ENCODE measurements at places on chromosomes 6 and 20. TPM values are rescaled to one million over a fixed set of nuclear protein-coding genes. Genes with fewer than 3 reads are reported as not detected.
A peak's percentile ranks its signal among the peaks of the same experiment; 100 is the strongest.

- no peak overlapping the region for H3K4me3 ChIP-seq
- no peaks in the 10 kb centered on the region for H3K36me3 ChIP-seq
- DNase-seq, result no peak
- no peaks in the 10 kb centered on the region for H3K27me3 ChIP-seq
Observed at GRCh38 chr20:24738058-24738775, 210.9 kb upstream of the CST7 start.

GRCh38 chr6:7125290-7125689 is 17.5 kb downstream of the RREB1 start:
- DNase-seq, result no peak
- no peak overlapping the region for H3K27ac ChIP-seq
- H3K4me3 ChIP-seq, result no peak overlapping the region
- no peaks in the 10 kb centered on the region for H3K27me3 ChIP-seq
- H3K36me3 ChIP-seq, result no peaks in the 10 kb centered on the region

- peaks cover 20% of the 10 kb centered on the region for H3K4me1 ChIP-seq
- H3K27me3 ChIP-seq, result no peaks in the 10 kb centered on the region
- no peak overlapping the region for H3K4me3 ChIP-seq
- H3K27ac ChIP-seq, result no peak overlapping the region
Observed at GRCh38 chr6:53647462-53648094, 18.0 kb downstream of the KLHL31 start.

Gene DACT2
- total RNA-seq, result not detected

- H3K36me3 ChIP-seq, result no peaks in the 10 kb centered on the region
- H3K4me3 ChIP-seq, result no peak overlapping the region
- DNase-seq, result no peak
- no peak overlapping the region for H3K27ac ChIP-seq
- no peaks in the 10 kb centered on the region for H3K27me3 ChIP-seq
Observed at GRCh38 chr20:56769921-56770600, 141.0 kb downstream of the TFAP2C start.

Gene BPIFA1
- total RNA-seq, result not detected

- peak overlapping the region; percentile 53 for H3K27ac ChIP-seq
- no peak for DNase-seq
- no peaks in the 10 kb centered on the region for H3K27me3 ChIP-seq
- no peak overlapping the region for H3K4me3 ChIP-seq
- peaks cover 16% of the 10 kb centered on the region for H3K4me1 ChIP-seq
Observed at GRCh38 chr20:11376420-11376819, 541.3 kb upstream of the BTBD3 start.

DNA sequence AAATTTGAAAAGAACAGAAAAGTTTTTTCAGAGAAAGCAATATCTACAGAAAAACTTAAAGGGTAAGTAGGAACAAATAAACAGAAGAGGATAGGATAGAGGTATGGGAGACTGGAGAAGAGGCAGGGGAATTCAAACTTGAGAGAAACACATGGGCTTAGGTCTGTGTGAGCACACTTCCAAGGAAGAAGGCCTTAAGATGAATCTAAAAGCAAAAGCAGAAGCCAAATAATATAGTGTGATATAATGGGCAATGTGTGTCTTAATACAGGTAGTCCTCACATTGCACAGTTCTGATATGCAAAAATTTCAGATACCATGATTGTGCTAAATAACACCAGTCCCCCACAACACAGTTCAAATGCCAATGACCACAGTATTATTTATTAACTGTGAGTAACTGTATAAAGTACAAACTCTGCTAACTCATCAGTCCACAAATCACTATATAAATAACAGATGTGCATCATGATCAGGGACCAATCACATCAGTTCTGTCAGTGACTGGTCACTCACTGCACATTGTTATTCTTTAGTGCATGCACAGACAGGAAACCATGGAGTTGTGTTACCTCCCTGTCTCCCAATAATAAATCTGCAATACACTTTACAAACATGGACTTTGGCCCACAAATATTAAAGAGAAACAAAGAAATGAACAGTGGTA is 18.6 kb downstream of the SNX14 start:
- H3K36me3 ChIP-seq, result no peaks in the 10 kb centered on the region
- H3K27me3 ChIP-seq, result no peaks in the 10 kb centered on the region
- no peak overlapping the region for H3K4me3 ChIP-seq
- no peak overlapping the region for H3K27ac ChIP-seq
- DNase-seq, result no peak

DNA sequence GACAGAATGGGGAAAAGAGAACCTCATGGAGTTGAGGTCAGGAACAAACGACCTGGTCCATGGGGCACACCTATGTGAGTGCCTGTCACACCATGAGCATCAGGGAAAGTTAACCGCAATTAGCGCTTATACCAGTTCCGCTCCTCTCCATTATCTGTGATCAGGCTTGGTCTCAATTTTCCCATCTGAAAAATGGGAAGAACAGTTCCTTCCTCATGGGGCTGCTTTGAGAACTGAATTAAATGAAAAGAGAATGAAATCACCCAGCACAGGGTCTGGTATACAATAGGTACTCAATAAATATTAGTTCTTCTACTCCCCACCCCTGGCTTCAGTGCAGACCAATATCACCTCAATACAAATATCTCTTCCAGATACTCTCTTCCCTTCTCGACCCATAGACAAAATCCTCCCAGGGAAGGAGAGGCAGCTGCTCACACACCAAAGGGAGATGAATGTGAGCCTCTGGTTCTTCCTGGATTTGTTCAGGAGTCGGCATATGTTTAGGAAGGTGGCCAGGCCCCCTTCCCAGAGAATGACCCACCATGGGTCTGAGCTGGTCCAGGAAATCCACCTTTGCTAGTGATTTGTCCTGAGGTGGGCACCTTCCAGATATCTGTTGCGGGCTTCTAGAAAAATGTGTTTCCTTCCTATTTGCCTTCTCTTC is 2.4 kb upstream of the PTGIS start:
- H3K27me3 ChIP-seq, result no peaks in the 10 kb centered on the region
- no peaks in the 10 kb centered on the region for H3K36me3 ChIP-seq
- no peak overlapping the region for H3K4me3 ChIP-seq
- no peak for DNase-seq

DNA sequence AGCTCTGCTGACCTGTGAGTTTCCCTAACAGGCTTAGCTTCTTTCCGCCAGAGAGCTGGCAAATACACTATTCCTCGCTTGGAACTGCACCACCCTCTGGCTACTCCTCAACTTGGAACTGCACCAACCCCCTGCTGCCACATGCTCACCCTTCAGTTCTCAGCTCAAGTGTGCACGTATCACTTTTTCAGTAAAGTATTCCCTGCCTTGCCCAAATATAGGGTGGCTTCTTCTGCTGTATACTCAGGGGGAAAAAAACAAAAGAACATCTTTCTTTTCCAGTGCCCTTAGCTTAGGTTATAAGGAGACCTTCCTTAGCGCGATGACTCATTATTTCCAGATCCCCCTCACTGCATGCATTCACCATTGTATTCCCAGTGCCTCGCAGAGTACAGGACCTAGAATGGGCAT is 21.2 kb downstream of the GNAS-AS1 start:
- no peak overlapping the region for H3K27ac ChIP-seq
- no peak for DNase-seq
- peaks cover 55% of the 10 kb centered on the region for H3K27me3 ChIP-seq

Gene PDYN
- total RNA-seq, result not detected

DNA sequence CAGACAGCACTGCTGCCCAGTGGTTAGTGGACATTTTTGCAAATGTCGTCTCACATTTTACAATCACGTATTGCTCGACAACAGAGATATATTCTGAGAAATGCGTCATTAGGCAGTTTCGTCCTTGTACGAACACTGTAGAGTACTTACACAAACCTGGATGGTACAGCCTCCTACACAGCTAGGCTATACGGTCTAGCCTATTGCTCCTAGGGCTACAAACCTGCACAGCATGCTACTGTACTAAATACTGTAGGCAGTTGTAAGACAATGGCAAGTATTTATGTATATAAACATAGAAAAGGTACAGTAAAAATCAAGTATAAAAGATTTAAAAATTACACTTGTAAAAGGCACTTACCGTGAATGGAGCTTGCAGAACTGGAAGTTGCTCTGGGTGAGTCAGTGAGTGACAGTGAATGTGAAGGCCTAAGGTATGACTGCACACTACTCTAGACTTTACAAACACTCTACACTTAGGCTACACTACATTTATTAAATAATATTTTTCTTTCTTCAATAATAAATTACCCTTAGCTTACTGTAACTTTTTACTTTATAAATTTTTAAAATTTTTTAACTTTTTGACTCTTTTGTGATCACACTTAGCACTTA is 43.1 kb downstream of the ALDH5A1 start:
- H3K36me3 ChIP-seq, result peaks cover 5% of the 10 kb centered on the region
- H3K27me3 ChIP-seq, result no peaks in the 10 kb centered on the region
- peak; percentile 52 for DNase-seq
- no peak overlapping the region for H3K27ac ChIP-seq

GRCh38 chr6:138378463-138378862 is 758 bp downstream of the SMIM28 start:
- H3K27ac ChIP-seq, result no peak overlapping the region
- DNase-seq, result no peak
- H3K4me3 ChIP-seq, result no peak overlapping the region
- H3K27me3 ChIP-seq, result no peaks in the 10 kb centered on the region
- peaks cover 12% of the 10 kb centered on the region for H3K4me1 ChIP-seq
- H3K36me3 ChIP-seq, result no peaks in the 10 kb centered on the region

Gene CTAGE9
- not detected for total RNA-seq

DNA sequence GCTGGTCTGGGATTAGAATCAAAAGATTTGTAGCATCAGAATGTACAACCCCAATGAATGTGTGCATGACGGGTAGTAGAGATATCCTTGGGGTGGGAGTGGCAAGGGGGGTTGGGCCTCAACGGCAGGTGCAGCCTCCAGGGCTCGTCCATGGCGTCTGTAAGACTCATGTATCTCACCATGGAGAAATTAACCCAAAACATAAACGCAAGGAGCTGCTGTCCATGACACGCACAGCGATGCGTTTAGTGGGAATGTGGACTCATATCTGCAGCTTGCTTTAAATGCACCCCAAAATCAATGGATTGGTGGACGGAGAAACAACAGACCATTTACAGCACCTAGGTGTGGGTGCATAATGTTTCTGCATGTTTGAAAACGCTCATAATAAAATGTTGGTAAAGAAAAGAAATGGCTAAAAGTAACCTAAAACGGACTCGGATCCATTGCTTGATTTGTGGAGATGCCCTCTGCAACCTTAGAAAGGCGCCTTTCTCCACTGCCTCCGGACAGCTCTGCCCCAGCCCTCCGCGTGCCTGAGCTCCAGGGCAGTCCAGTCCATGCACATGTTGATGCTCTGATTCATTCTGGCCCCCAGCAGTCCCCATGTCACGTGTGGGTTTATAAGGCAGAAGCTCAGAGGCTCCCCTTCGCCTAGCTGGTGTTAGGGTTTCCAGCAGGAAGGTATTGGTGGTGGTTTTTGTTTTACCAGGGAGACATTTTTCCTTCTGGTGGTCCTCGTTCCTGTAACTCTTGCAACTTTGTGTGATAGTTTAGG is 24.5 kb downstream of the PYGB start:
- no peak overlapping the region for H3K27ac ChIP-seq
- no peaks in the 10 kb centered on the region for H3K27me3 ChIP-seq
- H3K36me3 ChIP-seq, result peaks cover 23% of the 10 kb centered on the region
- H3K4me3 ChIP-seq, result no peak overlapping the region
- DNase-seq, result no peak

DNA sequence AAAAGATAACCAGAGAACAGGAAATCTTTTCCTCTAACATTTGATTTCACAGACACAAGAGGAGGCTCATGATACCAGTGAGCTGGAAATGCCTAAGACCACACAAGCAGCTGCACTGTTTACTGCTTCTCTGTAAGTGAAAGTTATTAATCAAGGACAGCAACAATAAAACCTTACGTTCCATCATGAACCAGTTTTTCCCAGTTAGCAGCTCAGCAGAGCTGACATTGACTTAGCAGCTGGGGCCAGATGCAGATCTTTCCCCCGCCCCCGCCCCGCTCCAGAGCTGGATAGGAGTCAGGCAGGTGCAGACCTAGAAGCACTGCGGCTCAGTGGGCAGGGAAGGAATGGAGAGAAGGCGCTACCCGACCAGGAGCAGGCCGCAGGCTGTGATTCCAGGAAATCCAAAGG is 275.2 kb downstream of the GMDS start:
- no peak overlapping the region for H3K4me3 ChIP-seq
- no peaks in the 10 kb centered on the region for H3K36me3 ChIP-seq
- H3K4me1 ChIP-seq, result no peaks in the 10 kb centered on the region
- H3K27me3 ChIP-seq, result no peaks in the 10 kb centered on the region
- DNase-seq, result no peak

DNA sequence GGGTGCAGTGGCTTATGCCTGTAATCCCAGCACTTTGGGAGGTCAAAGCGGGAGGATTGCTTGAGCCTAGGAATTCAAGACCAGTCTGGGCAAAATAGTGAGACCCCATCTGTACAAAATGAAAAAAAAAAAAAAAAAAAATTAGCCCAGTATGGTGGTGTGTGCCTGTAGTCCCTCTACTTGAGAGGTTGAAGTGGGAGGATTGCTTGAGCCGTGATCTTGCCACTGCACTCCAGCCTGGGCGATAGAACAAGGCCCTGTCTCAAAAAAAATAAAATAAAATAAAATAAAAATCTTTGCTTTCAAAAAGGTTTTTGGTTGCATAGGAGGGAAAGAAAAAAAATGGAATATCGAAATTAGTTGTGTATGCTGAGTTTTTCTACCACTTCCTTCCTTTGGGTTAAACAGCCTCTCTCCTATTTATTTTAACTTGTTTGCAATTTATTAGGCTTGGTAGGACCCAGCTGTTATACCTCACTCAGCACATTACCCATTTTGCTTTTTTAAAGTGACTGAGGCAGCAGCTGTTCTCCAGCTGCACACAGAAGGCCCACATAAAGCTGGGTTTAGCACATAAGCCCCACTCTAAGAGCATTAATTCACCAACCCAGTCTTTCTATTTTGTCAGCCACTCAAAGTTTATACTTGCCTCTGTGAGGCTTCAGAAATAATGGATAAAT is 152.3 kb downstream of the ZFAND3 start:
- no peak overlapping the region for H3K4me3 ChIP-seq
- no peak overlapping the region for H3K27ac ChIP-seq
- peaks cover 3% of the 10 kb centered on the region for H3K4me1 ChIP-seq
- no peaks in the 10 kb centered on the region for H3K36me3 ChIP-seq
- no peak for DNase-seq

DNA sequence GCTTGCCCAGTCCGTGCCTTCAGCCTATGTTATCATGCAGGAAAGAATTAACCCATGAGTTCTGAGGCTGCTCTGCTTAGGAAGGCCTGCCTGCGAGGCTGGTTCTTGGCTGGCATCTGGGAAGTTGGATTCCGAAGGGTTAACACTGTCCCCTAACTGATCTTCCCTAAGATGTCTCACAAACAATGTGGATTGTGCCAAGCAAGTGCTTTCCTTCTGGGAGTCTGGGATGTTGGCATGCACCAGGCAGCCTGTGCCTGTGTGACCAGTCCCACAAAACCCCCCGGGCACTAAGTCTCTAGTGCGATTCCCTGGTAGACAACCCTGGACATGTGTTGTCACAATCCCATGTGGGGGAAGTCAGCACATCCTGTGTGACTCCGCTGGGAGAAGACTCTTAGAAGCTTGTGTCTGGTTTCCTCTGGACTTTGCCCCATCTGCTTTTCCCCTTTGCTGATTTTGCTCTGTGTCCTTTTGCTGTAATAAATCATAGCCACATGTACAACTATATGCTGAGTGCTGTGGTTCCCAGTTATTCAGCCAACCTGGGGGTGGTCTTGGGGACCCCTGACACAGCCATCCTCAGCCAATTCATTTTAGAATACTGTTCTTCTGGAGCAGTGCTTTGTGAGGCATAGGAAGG is 83.8 kb downstream of the SLC22A23 start:
- no peak overlapping the region for H3K4me3 ChIP-seq
- no peaks in the 10 kb centered on the region for H3K36me3 ChIP-seq
- H3K27ac ChIP-seq, result no peak overlapping the region
- H3K27me3 ChIP-seq, result no peaks in the 10 kb centered on the region

Gene LZTS3
- total RNA-seq, result 10.4 TPM

Data from PC-9 (cell line).